ENCODE measurements at places on chromosomes 6 and 20. TPM values are rescaled to one million over a fixed set of nuclear protein-coding genes. Genes with fewer than 3 reads are reported as not detected.

DNA sequence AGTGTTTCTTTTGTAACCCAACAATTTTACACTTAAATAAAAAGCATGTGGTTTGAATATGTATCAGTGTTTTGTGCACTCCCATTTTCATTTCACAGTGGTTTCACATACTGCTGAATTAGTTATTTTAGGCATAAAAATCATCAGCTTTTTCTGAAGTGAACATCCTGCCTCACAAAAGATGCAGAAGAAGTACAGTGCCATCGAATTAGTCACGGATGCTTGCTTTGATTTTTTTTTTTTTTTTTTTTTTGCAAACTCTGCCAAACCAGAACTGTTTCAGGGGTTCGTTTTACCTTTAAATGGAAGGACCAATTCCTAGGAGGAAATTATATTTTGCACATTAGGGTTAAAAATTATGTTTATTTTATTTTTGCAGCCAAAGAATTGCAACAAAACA is 158.6 kb downstream of the RPS12 start:
- no peak for DNase-seq

DNA sequence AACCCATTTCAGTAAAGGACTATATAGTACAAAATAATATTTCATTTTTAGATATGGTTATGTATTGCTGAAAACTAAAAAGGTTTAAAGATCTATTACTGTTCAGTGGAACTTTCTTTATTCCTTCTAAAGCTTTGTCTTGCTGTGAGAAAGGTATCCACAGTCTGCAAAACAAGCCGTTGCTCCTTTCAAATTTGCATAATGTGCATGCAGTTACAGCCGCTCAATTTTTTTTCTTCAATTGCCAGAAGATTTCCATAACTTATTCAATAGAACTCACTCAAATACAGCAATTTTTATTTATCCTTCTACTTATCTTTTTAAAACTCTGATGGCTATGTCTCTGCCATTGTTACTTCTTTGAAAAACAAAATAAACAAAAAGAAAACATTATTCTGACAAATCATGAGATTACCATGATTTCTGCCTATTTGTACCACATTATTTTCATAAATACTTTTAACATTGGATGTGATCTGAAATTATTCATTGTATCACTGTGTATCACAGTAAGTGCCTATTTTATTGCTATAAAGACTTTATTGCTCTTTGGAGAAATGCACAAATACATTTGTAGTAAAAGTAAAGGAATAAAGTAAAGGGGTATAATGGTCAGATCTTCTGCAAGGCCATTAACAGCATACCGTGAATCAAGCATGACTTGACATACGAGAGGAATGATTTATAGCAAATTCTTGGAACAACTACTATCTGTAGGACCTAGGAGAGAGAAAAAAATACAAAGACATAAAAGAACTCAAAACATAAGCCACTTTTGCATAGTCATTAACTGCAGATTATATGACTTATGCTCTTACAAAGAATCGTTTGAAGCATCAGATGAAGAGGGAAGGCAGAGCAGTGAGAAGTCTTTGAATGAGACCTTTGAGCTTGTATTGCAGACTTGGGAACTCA is 29.6 kb upstream of the HBS1L start:
- DNase-seq, result no peak

DNA sequence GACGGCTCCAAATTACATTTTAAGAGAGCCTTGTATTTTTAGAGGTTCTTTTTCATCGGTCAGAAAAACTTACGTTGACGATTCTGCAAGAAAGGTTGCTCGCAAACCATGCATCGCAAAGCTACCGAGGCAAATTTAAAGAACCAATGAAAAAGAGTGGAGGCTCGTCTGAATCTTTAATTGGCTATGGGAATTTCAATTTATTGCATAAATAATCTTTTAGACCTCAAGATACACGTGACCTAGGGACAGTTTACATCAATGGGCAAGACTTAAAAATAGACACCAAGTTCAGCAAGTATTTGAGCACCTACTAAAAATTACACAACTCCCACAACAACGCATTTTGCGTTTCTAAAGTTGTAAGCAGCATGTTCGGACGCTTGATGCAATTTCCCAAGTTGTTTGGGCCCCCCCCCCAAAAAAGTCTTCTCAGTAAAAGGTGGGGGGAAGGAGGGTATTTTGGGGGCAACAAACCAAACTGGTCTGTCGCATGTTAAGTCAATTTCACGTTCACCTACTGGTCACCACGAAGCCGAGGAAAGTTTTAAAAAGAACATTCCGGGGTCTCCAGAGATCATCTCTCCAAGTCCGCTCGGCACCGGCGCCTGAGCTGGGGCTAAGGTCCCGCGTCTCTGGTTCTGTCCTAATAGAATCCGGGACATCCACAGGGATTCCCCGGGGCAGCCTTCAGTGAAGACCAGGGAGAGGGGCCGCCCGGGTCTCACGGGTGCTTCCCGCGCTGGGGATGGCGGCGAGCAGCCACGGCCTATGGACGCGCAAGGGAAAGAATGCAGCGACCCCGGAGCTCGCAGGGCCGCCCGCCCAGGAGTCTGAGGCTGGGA is 851 bp downstream of the SNX5 start:
- peak; percentile 68 for DNase-seq

SLCO4A1 gene
- total RNA-seq, result 67.3 TPM

DNA sequence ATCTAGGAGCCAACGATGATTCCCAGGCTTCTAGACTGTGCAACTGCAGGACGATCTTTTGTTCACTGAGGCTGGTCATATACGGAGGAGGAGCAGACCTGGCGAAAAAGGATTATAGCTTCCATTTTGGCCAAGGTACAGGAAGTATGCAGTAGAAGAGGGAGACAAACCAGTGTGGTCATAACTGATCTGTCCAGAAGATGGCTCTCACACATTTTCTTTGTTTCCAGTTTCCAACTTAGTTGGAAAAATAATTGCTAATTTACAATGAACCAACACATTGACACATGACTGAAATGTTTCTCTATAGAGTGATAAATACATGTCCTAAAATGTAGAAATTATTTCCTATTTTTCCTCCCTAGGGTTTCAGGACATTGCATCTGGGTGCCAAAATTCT is 364.1 kb upstream of the BTBD3 start:
- DNase-seq, result no peak

CPXM1 gene
- total RNA-seq, result 0.14 TPM

RPL10A gene
- 1,710 TPM for total RNA-seq

PRR18 gene
- total RNA-seq, result not detected
